SK-N-DZ (cell line): ENCODE measurements at places on chromosomes 4 and X.

DNA sequence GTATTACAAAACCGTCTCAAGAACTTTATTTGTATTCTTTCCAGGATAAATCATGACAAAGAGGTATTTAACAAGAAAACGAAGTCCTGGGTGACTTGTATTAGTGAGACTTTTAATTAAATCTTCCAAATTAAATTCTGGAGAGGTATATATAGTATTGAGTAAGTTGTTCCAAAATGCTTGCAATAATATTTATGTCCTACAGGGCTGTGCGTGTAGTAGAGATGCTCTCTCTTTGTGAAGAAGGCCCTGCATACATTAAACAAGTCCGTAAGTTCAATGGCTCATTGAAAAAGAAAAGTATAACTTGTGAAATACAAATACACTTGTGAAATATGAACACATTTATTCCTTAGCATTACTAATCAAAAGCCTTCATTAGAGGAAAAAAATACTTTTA lies 211.4 kb downstream of the ARHGAP24 start:
- DNase-seq: no peak

GRCh38 chr4:181077341-181077740 lies 1165.9 kb upstream of the TENM3 start:
- DNase-seq: no peak

- DNase-seq: no peak
These were observed 18.0 kb downstream of the DGKQ start for GRCh38 chr4:955161-955921.

- no peak for DNase-seq
These were observed 25.4 kb downstream of the MBNL3 start for GRCh38 chrX:132463411-132463810.

DNA sequence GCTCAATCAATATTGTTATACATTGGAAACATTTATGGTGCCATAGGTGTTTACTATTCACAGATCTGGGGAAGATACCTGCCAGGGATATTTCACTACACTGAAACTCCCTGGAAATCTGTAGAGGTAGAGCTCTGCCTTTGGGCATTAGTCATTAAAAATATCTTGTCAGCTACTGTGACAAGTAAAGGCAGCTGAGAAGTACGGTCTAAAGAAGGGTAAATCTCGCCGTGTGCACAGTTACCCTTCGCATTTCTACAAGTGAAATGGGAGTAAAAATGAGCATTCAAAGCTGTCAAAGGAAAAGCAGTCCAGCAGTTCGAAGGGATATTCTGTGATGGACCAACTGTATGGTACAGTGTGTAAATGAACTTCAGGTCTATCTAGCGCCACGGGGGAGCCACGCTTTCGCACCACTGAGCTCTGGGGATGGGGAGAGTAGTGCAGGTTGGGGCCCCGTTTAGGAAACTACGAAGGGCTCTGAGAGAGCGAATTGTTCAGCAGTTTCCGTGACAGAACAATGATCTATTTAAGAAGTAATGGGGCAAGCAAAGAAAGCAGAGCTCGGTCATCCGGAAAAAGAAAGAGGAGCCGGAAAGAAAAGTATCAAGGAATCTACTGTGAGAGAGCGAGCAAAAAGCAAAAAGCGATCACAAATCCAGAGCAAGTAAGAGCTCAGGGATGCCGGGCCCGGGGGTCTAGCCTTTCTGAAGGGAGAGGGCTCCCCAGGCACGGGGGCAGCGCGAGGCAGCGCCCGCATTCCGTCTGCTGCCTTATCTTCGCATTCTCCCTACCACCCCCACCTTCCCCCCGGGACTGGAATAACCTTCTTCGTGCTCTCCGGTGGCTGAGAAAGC lies 646 bp downstream of the TIGD4 start:
- DNase-seq: peak; percentile 15
